H4 (cell line): ENCODE measurements at places on chromosomes 3 and 15. TPM values are rescaled to one million over a fixed set of nuclear protein-coding genes. Genes with fewer than 3 reads are reported as not detected.

Gene ROBO1
- total RNA-seq: 22.8 and 24.7 TPM in 2 replicates

Gene FBXO40
- total RNA-seq: not detected in 2 replicates

Gene BTLA
- total RNA-seq: not detected in 2 replicates

Gene GNAT1
- total RNA-seq: not detected in 2 replicates

- DNase-seq: no peak
These were observed 60.9 kb downstream of the MSL2 start for GRCh38 chr3:136135039-136135802.

DNA sequence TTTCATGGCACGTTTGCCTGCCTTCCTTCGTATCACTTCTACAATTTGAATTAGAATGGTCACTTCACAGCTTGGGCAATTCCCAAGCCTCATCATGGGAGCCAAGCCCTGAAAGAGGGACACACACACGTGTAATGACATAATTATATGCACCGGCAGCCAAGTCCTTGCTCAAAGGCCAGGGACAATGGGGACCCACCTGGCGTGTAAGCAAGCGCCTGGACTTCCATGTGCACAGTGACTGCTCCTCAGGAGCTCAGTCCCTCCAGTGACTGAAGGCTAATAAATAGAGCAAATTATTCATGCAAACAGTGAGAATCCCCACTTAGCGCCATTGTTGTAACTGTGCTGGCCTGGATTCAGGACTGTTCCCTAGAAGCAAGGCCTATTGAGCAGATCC lies 115.1 kb downstream of the DNAJB8 start:
- no peak for DNase-seq

GRCh38 chr15:63488398-63488960 lies 15.9 kb upstream of the USP3 start:
- DNase-seq: no peak

GRCh38 chr3:137471558-137472204 lies 292.4 kb upstream of the SOX14 start:
- no peak for DNase-seq

DNA sequence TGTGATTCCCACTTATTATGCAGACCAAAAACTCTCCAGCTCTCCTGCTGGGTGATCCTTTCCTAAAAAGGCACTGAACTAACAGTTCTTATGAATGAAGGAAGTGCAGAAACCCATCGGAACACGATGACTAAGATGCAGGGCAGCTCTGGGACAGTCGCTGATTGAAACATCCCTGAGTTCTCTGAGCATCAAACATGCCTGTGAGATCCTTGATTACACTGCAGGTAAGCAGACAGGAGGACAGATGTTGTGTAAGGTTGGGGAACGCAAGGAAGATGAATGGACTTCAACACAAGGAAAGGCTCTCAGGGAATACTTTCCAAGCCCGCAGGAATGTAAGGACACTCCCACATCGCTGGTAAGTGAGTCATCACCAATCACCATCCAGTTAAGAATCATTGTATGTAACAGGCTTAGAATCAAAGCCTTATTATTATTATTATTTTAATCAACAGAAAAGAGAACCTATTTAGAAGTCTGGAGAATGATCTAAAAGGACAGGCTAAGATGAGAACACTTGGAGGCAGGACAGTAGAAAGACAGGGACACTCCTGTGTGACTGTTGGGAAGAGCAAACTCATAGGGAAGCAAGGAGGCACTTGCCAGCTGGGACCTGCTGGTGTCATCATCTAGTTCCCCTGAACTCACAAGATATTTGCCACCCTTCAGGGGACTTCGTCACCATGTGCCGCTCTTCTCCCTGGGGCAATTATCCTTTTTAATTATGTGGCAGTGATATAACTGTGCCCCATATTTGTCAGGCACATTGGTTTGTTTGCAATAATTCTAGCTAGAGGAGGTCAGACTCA lies 26.0 kb downstream of the TMEM158 start:
- DNase-seq: peak; percentile 81

- no peak for DNase-seq
These were observed 31.5 kb upstream of the MINDY4B start for GRCh38 chr3:150936693-150937092.

- no peak for DNase-seq
These were observed 69.8 kb upstream of the WNT5A start for GRCh38 chr3:55556619-55557537.

DNA sequence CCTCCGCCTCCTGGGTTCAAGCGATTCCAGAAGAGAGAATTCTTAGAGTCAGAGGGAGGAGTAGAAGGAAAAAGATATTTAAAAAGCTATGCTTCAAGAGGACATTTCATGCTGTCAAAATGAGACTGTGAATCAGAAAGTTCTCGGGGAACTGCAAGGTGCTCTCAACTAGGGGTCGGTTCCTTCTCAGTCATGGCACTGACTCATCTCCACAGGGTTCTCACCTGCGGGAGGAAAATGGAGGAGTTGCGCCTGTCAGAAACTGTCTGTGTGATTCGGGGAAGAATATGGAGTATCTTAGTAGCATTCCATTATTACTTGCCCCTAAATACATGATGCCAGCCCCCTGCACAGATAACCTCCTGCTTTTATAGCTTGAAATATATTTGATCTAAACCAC lies 47.4 kb downstream of the APH1B start:
- DNase-seq: no peak

GRCh38 chr3:68964694-68965093 lies 32.3 kb upstream of the TAFA4 start:
- DNase-seq: no peak

GRCh38 chr3:139718415-139718814 lies 40.6 kb upstream of the NMNAT3 start:
- peak; percentile 56 for DNase-seq

- no peak for DNase-seq
These were observed 68.5 kb upstream of the PRR20G start for GRCh38 chr3:127356381-127356780.

DNA sequence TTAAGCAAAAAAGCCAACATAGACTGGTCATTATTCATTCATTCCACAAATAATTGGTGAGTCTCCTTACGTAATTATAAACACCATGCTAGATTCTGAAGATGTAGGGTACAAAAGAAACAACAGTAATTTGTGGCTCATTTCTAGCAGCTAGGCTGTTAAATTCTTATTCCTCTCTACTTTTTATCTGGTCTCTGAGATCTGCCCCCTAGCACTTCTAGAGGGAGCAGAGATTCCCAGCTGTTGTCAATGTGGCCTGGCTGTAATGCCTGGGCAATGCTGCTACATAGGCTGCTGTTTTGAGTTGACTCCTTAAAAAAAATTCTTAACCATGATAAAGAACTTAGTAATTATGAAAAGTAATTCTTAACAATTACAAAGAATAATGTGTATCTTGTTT lies 434.9 kb upstream of the THRB start:
- DNase-seq: no peak

DNA sequence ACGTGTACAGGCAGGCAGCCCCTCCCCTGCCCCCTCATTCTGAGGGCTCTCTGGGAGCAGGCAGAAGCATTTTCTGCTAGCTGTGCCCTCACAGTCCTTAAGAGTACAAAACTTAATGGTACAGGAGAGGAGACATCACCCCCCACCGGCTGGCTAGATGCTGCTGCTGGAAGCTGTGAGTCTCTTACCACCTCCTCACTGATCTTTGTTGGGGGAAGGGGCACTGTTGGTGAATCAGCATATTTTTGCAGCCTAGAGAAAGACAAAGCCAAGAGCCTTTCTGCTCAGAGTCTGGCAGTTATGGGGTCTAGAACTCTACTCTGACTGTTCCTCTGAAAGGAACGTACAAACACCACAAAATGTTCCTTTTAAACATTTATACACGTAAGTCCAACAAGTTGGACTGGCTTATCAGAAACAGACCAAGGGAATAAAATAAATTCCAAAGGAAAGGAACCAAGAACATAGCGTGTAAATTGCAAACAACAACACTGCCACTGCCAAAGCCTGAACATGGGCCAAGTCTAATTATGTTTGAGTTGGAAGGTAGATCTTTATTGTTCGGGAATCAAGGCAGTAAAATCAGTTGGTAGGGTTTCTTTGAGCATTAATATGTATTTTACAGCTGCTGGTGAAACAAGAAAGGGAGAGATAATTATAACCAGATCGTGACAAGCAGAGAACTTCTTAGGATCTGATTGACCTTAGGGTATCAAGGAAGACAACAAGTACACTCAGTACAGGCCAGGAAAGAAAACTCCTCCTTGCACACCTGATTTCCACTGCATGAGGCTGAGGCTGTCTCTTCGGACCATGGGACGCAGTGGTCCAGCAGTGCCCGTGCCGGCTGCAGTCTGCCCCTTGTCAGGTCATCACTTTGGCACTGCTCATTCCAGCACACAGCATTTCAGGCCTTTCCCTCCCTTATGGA lies 27.4 kb downstream of the CLK3 start:
- DNase-seq: no peak

DNA sequence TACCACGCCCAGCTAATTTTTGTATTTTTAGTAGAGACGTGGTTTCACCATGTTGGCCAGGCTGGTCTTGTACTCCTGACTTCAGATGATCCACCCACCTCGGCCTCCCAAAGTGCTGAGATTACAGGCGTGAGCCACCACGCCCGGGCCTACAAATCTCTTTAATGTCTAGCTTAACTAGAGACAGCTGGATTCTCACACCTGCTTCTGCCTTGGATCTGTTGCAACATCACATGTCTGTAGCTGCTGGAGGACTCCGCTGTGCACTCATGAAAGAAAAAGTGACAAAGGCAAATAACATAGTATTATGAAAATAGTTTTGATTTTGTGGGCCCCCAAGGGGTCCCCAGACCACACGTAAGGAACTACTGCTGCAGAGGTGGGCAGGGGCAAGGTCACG lies 85.9 kb downstream of the NCEH1 start:
- DNase-seq: no peak

DNA sequence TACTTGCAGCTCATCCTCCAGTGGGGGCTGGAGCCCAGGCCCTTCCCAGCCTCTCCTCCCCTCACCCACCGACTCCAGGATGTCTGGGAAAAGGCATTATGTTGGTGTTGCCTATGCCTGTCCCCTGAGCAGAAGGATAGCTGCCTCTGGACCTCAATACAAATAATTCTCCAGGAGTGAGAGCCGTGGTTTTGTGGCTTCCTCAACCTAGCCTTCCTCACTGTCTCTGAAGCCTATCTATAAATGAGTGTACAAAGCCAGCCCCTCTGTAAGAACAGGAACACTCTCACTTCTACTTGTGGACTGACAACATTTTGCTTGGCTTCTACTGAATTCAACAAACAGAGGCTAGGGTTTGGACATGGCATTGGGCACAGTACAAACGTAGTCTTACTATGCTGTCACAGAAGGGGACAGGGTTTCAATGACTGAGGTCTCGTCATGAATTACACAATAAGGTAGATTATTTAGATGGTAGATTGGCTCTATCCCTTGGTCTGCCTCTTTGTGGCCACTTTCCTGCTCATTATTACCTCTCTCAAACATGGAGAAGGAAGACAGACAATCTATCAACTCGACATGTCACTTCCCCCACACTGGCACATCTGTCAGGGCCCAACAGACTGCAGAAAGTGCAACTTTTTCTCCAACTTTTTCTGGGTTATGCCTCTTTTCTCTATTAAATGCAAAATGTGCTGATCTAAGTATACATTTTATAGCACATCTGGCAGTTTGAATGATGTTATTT lies 82.8 kb upstream of the MEX3B start:
- no peak for DNase-seq

DNA sequence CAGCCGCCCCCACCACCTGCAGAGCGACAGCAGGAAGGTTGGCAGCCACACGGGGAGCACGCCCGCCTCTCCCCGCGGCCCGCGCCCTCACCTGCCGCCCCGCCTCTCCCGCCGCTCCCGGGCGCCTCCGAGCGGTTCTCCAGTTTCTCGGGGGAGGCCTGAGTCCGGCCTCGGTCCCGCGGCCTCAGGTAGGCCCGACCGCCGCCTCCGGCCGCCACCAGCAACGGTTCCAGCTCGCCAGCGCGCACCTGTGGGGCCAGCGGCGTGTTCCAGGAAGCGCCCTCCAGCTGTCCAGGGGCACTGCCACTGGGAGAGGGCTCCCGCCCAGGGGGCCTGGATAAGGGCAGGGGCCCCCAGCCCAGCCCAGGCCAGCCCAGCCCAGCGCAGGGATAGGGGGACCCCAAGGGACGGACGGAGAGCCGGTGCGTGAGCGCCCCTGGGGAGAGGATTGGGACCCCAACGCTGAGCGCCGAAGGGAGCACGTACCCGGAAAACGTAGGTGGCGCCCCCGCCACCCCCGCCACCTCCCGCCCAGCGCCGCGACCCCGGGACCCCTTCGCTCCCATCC lies 2.2 kb downstream of the LTK start:
- no peak for DNase-seq

DNA sequence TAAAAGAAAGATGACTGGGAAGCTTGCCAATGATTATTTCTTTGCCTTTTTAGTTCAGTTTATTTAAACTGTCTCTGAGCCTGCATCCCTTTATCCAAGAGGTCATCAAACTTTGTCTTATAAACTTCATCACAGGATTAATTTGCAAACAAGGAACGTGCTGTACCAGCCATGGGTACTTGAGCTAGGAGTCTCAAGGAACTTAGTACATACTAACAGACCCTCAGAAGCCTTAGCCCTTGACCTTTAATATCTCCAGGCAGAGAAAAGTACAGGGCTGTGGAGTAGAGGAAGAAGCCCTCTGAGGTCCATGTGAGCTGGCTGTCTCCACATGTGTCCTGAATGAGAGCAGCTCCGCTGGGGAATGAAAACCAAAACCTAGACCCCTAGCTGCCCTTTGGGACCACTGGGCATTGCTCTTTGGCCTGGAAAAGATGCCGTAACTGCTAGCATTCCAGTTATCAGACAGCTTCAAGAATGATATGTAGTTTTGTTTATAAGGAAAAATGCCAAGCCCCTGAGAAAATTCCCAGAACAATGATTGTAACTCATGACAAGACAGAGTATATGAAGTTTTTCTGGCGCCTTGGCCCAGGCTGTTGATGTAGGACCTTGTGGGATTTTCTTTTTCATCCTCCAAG lies 92.1 kb downstream of the ASB7 start:
- DNase-seq: no peak

DNA sequence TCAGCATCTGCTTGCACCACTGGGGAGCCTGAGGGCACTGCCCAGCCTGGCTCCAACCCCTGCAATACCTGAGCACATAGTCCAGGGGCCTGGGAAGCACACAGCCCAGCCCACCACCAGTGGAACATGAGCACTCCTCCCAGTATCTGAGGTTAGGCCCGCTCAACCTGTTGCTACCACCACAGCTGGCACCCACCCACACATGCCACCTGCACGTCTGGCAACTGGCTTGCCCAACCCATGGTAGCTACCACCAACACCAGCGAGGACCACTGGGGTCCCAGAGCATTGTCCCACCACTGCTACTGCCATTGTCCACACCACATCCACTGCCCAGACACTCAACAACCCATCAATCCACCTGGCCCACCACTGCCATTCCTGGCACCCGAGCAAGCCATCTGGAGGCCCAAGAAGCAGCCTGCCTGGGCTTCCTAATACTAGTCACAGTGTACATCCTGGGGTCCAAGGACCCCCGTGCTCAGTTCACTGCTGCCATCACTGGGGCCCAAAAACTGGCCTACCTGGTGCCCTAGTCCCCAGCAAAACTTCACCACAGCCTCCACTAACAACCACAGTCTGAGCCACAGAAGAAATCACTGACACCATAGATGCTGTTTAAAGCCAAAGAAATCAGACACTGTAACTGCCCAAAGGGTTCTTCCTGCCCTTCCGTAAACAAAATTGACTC lies 62.1 kb upstream of the TBC1D23 start:
- DNase-seq: no peak
